ENCODE measurements at places on chromosomes 6 and 20.

DNA sequence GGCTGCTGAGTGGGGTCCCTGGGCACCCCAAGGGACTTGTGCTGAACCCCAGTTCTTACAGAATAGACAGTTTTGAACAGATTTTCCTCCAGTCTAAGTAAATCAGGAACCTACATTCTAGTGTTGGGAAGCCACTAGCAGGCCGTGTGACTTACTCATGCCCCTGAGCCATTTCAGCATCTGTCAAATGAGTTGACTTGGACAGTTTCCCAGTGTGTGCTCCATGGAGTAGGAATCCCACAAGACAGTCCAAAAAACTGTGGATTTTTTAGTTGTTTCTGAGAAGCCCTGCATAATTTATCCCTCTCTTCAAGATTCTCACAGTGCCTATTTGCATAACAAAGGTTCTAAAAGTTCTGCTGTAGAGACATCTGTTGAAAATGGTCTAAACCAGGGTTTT, 2.1 kb downstream of the GABRR2 start:
- no peak for DNase-seq

GRCh38 chr20:48657426-48658197, 170.2 kb downstream of the PREX1 start:
- DNase-seq, result peak; percentile 33

DNA sequence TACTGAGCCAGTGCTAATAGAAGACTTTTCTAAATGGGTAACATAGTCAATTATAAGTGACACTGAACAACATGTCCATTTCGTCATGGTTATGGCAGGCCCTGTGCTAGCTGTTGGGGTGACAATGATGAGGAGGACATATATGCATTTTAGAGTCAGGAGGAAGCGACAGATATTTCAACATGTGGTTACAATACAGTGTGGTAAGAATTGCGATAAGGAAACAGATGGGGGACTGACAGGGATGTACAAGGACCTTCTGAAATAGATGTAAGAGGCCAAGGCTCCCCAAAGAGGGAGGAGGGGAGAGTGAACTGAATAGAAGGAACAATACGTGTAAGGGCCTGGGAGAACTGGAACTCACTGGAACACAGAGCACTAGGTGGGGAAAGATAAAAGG, 11.7 kb downstream of the MMP24 start:
- DNase-seq, result no peak

DNA sequence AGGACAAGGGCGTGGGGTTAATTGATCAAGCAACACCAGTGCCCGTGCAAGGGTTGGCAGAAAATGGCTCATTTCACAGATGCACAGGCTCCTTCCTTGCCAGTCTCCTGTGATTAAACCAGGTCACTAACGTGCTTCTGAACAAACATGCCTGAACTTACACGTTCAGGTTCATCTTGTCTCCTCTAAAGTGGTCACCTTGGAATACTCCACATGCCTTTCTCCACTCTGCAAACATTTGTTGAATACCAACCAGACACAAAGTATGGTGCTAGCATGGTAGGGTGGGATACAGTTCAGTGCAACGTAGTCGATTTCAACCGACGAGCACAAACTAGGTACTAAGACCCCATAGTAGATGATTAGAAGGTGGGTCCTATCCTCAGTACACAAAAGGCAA, 72.6 kb upstream of the PTPRT start:
- DNase-seq, result no peak

DNA sequence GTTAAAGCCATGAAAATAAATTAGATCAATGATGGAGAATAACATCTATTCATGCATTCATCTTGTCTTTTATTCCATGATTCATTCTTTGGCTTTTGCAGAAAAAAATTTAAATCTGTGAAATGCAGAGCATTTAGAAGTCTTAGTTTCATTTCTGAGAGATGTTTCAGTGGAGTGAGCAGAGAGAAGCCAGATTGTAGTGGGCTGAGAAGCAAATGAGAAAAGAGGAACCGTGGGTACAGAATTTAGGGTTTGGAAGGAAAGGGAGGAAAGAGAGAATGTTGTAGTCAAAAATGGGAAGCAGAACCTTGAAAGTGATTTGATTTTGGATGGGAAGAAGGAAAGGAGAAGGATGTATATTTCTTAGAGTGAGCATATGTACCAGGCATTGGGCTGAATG, 260.3 kb upstream of the MAN1A1 start:
- no peak for DNase-seq

- DNase-seq, result no peak
Measured at GRCh38 chr6:42996513-42996912, 12.1 kb downstream of the PPP2R5D start.

DNA sequence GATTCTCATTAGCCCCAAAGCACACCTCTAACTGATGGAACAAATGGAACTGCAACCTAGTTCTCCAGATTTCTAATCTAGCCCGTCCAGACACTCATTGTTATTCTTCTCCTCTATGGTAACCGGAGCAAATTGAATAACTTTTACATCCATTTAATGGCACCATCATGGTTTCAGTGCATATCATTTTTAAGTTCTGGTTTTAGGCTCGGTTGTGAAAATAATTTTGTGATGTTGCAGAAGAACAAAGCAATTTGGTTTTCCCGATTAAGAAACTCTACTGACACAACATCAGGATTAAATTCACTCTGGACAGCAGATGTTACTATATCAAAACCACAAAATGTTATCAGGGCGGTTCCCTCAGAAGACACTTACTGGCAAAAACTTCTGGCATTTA, 42.5 kb upstream of the HBS1L start:
- DNase-seq, result no peak

- DNase-seq, result no peak
Measured at GRCh38 chr20:7505835-7506221, 434.4 kb downstream of the HAO1 start.

GRCh38 chr6:3724451-3725144, 26.9 kb downstream of the PXDC1 start:
- DNase-seq, result no peak

GRCh38 chr6:125170376-125170775, 16.8 kb downstream of the TPD52L1 start:
- DNase-seq, result no peak

- no peak for DNase-seq
Measured at GRCh38 chr6:157089258-157089657, 234.1 kb downstream of the TMEM242 start.

GRCh38 chr6:73234733-73235132, 9.4 kb upstream of the KHDC1L start:
- no peak for DNase-seq

All from activated gamma-delta T cell treated with anti-CD3 and anti-CD28 coated beads, Interleukin-2, amount 50 U/mL, for 16 hours (primary cell).